Activated CD4-positive, alpha-beta T cell treated with anti-CD3 and anti-CD28 coated beads for 24 hours (primary cell): ENCODE measurements at places on chromosomes 12 and 14.
A peak's percentile ranks its signal among the peaks of the same experiment; 100 is the strongest.

DNA sequence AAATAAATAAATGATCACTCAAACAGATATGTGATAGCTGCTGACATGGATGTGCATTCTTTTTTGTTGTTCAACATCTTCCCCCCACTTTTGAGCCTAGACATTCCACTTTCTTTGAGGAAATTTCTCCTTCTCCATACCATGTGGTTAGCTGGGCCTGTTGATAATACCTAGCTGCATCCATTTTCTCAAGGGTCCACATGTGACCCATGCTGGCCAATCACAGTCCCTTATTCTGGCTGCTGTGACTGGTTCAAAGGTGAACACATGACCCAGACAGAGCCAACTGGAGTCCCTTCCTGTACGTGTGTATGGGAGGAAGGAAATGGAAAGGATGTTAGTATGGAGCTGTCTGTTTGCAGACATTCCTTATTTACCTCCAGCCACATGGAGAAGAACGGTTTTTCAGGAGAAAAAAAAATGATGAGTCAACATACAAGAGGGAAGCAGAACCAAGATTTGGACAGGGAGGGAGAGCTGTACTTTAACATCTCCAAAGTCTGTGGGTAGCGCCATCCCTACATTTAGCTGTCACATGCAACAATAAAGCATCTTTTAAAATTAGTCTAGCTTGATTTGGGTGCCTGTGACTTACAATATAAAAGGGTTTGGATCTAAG lies 391.7 kb upstream of the TBX3 start:
- DNase-seq, result no peak

GRCh38 chr12:122081697-122082221 lies 3.2 kb downstream of the MLXIP start:
- DNase-seq, result no peak

GRCh38 chr12:22543246-22544037 lies 900 bp downstream of the C2CD5 start:
- DNase-seq, result peak; percentile 31

DNA sequence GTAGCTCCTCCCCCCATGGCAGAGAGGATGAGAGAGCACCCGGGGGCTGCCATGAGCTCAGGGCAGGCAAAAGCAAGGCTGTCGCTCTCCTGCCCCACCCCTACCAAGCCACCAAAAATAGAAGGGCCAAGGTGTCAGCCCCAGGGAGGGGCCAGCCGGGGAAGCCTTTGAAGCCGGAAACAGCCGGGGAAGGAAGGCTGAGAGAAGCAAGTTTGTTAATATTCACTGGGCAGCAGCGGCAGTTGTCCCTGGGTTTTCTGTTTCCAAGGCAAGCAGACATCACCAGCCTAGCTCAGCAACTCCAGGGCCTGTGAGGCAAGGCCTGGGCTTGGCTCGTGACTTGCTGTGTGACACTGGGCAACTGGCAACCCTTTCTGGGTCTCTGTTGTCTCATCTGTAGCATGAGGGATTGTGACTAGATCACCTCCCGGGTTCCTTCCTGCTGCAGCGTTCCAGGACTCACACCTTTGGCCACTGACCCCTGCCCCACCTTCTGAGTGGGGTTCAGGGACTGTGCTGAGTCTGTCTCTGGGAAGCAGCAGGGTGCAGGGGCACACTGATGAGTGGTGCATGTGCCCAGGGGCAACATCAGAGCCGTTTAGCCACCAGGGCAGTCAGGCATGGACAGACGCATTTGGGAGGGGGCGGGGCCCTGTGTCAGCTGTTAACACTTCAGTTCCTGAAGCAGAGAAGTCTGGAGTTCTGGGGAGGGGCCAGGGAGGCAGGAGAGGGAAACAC lies 24.3 kb downstream of the SYNDIG1L start:
- DNase-seq, result peak; percentile 8

GRCh38 chr14:74927225-74927624 lies 4.2 kb upstream of the RPS6KL1 start:
- DNase-seq, result no peak

- DNase-seq, result no peak
These were observed 129.5 kb upstream of the ATF1 start for GRCh38 chr12:50634379-50634778.

- DNase-seq, result no peak
These were observed 71.4 kb downstream of the RIC8B start for GRCh38 chr12:106845902-106846301.

DNA sequence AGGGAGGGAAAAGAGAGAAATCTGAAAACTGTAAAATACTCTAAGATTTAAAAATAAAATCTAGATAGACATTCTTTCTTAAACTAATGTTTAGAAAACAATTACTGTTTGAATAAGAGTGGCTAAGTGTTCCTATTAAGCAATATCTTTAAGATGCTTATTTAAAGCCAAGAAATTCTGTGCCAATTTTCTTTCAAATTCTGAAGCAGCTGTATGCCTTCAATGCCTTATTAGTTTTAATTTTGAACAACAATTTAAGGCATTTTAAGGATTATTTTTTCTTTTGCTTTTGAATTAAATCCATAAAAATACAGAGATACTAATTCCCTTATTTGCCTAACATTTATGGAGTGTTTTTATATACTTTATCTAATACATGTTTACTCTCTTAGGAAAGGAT lies 50.3 kb upstream of the KITLG start:
- DNase-seq, result no peak

GRCh38 chr12:91331371-91331770 lies 148.8 kb upstream of the DCN start:
- DNase-seq, result no peak

DNA sequence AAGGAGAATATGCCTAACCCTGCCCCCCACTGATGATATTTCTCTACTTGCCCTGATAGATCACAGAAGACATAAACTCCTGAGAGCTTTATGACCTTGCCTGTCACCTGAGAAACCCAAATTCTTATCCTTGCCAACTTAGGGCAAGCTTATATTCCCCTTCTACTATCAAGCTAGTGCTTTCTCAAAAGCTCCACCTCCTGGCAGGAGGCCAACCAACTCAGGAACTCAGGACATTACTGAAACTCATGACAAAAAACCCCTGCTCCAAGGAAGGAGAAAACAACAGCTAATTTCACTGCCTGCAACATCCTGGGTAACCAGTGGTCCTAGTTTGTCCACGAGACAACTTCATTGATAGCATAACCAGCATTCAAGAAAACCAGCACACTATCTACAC lies 60.9 kb upstream of the FSCB start:
- DNase-seq, result no peak
